ENCODE measurements at places on chromosomes 12 and 14.

- no peak for DNase-seq
Measured at GRCh38 chr12:43942379-43942778, 106.5 kb downstream of the TMEM117 start.

DNA sequence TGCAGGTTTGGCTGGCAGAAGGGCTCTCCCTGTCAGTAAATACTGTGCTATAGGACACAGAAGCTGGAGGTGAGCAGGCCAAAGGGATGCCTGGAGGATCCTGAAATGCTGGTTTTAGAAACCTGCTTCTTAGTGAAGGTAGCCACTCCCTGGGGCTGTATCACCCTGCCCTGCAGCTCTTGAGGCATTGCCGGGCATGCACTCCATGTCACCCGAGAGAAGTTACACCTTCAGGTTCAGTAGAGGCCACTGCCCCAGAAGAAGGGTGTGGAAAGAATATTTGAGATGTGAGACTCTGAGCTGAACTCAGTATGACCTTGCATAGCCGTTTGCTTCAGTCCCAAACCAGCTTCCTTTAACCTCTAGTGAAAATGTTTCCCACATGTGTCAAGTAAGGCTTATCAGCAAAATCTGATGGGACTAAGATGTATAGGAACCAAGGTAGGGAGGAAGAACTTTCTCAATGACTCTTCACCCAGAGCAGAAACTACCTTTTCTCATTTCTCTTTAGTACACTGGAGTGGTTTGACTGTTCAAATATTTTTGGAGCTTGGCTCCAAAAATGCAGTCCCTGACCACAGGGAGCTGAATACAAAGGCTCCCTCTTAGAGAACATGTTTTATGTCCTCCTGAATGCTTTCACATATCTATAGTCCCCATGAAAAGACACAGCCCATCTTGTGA, 164.5 kb upstream of the DYRK2 start:
- DNase-seq, result no peak

DNA sequence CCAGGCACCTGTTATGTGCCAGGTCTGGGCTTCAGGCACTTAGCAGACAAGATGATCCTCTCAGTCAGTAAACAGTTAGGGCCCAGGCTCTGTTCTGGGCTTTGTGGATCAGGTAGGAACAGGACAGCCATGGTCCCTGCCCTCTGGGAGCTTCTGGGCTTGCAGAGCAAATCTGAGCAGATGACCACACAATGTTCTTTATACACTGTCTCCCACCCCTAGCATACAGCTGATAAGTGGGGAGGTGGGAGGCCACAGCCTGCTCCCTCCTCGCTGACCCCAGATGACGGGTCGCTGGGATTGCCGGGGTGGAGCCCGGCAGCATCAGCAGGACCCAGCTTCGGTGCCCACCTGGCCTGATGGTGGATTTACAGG, 53.1 kb upstream of the RIN3 start:
- no peak for DNase-seq

GRCh38 chr12:124334976-124335375, 40.1 kb downstream of the RFLNA start:
- DNase-seq, result no peak

- DNase-seq, result no peak
Measured at GRCh38 chr12:27653661-27654060, 42.6 kb upstream of the REP15 start.

GRCh38 chr12:107490010-107490409, 195.6 kb upstream of the PWP1 start:
- DNase-seq, result no peak

DNA sequence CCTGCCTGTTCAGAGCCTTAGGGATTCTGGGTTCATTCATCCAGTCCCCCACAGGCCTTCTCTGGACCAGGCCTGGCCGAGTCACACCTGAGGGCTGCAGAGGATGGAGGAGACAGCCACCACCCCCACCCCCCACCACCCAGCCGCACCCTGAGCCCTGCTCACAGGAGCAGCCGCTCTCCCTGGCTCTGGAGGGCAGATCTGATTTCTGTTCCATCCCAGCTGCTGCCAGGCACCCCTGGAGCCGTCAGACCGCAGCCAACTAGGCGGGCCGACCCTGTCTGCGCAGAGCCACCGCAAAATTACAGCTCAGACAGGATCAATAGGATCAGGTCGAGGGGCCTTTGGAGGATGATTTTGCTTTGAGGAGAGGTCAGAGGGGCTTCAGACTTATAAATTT, 154.6 kb upstream of the MYL2 start:
- DNase-seq, result peak; percentile 74

DNA sequence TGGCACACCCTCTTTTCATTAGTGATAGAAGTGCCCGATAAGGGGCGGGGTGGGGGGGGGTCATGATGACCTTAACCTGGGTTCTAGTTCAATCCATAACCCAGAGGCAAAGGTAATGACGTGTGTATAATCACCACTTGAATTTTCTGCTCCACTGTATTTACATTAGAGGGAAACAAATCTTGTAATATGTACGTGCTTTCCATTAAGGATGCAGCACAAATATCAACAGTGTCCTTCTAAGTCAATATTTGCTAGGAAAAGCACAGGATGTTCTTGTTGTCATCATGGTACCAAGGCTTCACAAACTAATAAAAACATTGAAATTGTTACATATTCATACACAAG, 121.2 kb upstream of the SLC38A2 start:
- DNase-seq, result no peak

GRCh38 chr14:22383515-22384166, 205.4 kb downstream of the DAD1 start:
- DNase-seq, result no peak

- DNase-seq, result no peak
Measured at GRCh38 chr12:76560086-76560491, 518 bp upstream of the OSBPL8 start.

DNA sequence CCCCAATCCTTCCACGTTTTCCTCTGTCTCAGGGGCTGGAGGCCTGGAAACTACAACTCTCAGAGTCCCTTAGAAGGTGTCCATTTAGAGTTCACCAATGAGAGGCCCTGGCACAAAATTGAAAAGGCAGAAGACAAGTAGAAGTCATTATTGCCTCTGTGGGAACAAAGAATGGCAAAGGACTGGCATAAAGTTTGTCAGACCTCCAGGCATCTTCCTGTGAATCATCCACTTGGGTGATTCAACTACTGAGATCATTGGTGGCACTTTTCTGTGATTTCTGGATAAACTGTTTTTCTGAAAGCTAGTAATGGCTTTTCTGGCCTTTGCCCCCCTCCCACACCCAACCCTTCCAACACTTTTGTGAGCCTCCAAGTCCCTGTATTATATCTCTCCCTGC, 42.6 kb upstream of the C12orf42 start:
- DNase-seq, result no peak

DNA sequence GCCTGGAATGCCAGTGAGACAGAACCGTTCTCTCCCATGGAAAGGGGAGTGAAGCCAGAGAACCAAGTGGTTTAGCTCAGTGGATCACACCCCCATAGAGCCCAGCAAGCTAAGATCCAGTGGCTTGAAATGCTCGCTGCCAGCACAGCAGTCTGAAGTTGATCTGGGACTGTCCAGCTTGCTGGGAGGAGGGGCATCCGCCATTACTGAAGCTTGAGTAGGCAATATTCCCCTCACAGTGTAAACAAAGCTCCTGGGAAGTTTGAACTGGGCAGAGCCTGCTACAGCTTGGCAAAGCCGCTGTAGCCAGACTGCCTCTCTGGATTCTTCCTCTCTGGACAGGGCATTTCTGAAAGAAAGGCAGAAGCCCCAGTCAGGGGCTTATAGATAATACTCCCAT, 374.3 kb upstream of the DCN start:
- no peak for DNase-seq

- peak; percentile 76 for DNase-seq
Measured at GRCh38 chr12:54993181-54993835, 8.7 kb upstream of the TESPA1 start.
